ENCODE measurements at places on chromosomes 6 and 20. TPM values are rescaled to one million over a fixed set of nuclear protein-coding genes. Genes with fewer than 3 reads are reported as not detected.

- H3K4me1 ChIP-seq = no peaks in the 10 kb centered on the region
- H3K27ac ChIP-seq = no peak overlapping the region
- H3K36me3 ChIP-seq = peaks cover 21% of the 10 kb centered on the region
- DNase-seq = no peak
- no peak overlapping the region for H3K4me3 ChIP-seq
Measured at GRCh38 chr6:73121421-73121993, 103.8 kb downstream of the KHDC1L start.

The MUCL3 gene
- not detected for total RNA-seq

DNA sequence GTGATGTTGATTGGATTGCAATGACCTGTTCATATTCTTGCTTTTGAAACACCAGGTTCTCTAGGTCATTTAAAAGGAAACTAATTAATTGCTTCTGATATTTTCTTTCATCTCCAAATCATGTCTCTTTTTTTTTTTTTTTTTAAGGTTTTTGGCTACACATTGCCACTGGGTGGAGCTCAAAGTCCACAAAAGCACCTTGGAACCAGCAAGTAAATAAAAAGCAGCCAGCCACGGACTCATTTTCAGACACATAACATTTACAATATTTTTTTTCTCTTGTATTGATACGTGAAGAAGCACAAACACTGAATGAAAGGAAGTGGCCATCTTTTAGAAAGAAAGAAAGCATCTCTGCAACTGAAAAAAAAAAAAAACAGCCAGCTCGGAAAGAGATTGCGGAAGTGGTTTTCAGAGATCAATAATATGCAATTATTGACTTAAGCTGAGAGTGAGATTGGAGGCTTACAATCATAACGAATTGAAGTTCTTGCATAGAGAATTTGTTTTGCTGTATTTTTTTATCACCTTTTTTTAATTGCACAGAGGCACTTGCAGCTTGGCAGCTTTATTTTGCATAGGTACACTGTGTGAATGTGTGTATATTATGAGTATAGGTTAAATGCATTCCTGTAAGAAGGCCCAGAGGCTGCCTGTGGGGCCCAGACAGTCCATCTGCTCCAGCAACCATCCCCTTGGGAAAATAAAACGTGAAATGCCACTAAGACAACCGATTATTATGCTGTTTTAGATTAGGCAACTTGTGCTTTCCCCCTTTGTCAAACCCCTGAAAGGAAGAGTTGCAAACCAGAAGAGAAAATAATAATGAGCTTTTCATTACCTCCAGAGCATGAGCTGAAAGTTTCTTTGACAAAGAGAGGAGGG, 28.2 kb downstream of the CGA start:
- no peaks in the 10 kb centered on the region for H3K36me3 ChIP-seq
- no peaks in the 10 kb centered on the region for H3K4me1 ChIP-seq
- DNase-seq = peak; percentile 67
- H3K27ac ChIP-seq = no peak overlapping the region
- H3K4me3 ChIP-seq = no peak overlapping the region

The RBPJL gene
- not detected for total RNA-seq

The RIMS1 gene
- total RNA-seq = 0.92 TPM

DNA sequence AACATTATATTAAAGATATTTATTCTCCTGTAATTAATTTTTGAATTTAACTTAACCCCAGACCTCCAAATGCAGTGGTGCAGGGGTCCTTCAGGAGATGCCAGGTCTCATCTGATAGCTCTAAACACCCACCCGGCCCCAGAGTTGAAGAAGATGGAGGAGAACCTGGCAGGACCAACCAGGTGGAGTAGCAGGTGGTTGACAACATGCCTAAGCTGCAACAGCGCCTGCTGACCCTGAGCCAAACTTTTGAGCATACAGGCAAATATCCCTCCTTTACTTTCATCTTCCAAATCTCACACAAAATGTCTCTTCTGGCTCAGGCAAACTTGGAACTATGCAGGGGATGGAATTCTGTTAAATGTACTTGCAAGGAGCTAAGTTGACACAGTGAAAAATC, 145.3 kb upstream of the TCF21 start:
- no peaks in the 10 kb centered on the region for H3K36me3 ChIP-seq
- H3K4me3 ChIP-seq = no peak overlapping the region
- no peak for DNase-seq
- H3K27ac ChIP-seq = no peak overlapping the region

The PCSK2 gene
- total RNA-seq = 0.12 TPM

The RAB32 gene
- total RNA-seq = 9.8 TPM

GRCh38 chr6:143005816-143006215, 54.9 kb upstream of the AIG1 start:
- no peaks in the 10 kb centered on the region for H3K27me3 ChIP-seq
- no peak for DNase-seq
- no peaks in the 10 kb centered on the region for H3K36me3 ChIP-seq
- no peak overlapping the region for H3K27ac ChIP-seq
- no peak overlapping the region for H3K4me3 ChIP-seq

- H3K27me3 ChIP-seq = no peaks in the 10 kb centered on the region
- no peaks in the 10 kb centered on the region for H3K4me1 ChIP-seq
- no peaks in the 10 kb centered on the region for H3K36me3 ChIP-seq
- no peak overlapping the region for H3K27ac ChIP-seq
- no peak overlapping the region for H3K4me3 ChIP-seq
Measured at GRCh38 chr20:59657459-59658046, 53.2 kb downstream of the PHACTR3 start.

- no peak overlapping the region for H3K27ac ChIP-seq
- no peaks in the 10 kb centered on the region for H3K27me3 ChIP-seq
- H3K4me1 ChIP-seq = peaks cover 14% of the 10 kb centered on the region
Measured at GRCh38 chr6:3391902-3392458, 64.9 kb downstream of the SLC22A23 start.

GRCh38 chr20:18657575-18657974, 69.7 kb downstream of the DTD1 start:
- no peaks in the 10 kb centered on the region for H3K27me3 ChIP-seq
- H3K36me3 ChIP-seq = no peaks in the 10 kb centered on the region

DNA sequence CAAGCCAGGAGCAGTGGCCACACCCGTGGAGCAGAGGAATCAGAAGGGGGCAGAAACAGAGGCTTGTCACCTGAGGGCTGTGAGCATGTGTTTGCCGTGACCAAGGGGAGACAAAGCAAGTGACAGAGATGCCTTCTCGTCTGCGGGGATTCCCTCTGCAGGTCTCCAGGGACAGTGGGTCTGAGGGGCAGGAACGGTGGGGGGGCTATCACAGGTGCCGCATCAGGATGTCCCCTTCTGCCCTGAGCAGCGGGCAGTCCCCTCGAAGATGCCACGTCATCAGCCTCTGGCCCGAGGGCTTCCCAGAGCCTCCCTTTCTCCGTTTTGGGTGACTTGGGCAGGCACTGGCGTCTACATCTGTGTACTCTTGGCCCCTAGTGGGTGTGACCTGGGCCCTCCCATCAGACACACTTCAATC, 338.7 kb downstream of the PREX1 start:
- H3K36me3 ChIP-seq = no peaks in the 10 kb centered on the region
- DNase-seq = no peak
- no peaks in the 10 kb centered on the region for H3K27me3 ChIP-seq

- H3K4me1 ChIP-seq = no peaks in the 10 kb centered on the region
- no peaks in the 10 kb centered on the region for H3K27me3 ChIP-seq
- DNase-seq = no peak
- H3K4me3 ChIP-seq = no peak overlapping the region
Measured at GRCh38 chr6:133428295-133428694, 187.1 kb downstream of the EYA4 start.

DNA sequence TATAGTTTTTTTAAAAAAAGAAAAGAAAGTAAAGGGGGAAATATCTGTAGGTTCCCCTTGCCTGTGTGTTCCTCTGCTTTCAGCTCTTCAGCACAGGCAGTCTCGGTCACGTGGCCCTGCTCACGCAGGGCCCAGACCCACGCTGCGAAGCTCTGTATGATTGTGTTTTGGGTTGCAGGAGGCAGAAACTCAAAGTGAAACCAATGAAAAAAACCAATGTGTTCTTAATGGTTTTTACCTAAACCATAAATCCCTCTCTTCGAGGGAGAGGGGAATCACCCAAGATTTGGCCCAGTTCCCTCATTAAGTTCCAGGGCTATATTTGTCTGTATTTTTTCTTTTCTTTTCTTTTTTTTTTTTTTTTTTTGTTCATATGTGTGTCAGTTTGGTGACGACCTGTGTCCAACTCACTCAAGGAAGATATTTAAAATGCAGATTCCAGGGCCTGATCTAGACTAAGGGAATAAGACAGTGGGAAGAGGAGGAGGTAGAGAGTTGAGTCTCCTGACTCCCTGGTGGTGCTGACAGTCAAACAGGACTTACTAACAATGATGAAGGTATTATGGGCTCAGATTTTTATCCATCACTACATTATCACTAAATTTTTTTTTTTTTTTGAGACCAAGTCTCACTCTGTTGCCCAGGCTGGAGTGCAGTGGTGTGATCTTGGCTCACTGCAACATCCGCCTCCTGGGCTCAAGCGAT, 33.8 kb upstream of the RREB1 start:
- no peaks in the 10 kb centered on the region for H3K4me1 ChIP-seq
- H3K27ac ChIP-seq = no peak overlapping the region

- H3K4me1 ChIP-seq = no peaks in the 10 kb centered on the region
- H3K36me3 ChIP-seq = no peaks in the 10 kb centered on the region
- no peak overlapping the region for H3K4me3 ChIP-seq
- DNase-seq = peak; percentile 82
Measured at GRCh38 chr6:166775180-166775922, 148.3 kb upstream of the RPS6KA2 start.

DNA sequence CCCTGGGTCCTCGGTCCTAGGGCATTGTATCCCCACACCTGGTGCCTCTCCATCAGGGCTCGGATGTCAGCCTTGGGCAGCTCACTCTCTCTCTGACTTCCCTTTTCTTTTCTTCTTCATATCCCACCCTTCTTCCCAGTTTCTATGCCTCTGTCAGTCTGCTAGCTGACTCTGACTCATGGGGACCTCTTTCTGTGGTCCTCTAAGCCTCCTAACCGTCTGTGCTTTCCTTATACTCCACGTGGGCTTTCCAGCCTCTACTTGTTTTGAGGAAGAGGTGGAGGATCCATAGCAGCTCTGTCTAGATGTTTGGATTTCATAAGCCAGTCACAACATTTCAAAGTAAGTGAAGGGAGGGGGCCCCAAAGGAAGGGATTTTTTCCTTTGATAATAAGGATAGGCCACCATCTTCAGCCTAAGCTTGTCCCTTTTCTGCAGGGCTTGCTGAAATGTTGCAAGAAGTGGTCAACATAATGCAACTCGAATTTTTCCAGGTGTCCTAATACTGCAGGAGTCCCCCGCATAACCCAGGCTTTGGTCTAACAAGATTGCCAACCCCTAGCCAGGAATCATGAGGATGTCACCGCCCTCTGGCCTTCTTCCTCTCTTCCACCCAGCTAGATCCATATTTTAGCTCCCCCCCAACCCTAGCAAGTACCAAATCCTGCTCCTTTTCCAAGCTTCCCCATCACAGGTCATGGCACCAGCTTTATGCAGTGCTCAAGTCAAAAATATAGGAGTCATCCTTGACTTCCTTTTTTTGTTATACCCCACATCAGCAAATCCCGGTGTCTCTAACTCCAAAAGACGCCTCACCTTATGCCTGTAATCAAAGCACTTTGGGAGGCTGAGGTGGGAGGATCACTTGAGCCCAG, 8.7 kb upstream of the PLTP start:
- no peak overlapping the region for H3K4me3 ChIP-seq
- no peaks in the 10 kb centered on the region for H3K27me3 ChIP-seq
- no peak overlapping the region for H3K27ac ChIP-seq
- no peaks in the 10 kb centered on the region for H3K36me3 ChIP-seq
- H3K4me1 ChIP-seq = peaks cover 8% of the 10 kb centered on the region

- H3K27ac ChIP-seq = no peak overlapping the region
- peaks cover 11% of the 10 kb centered on the region for H3K4me1 ChIP-seq
- no peak overlapping the region for H3K4me3 ChIP-seq
- peaks cover 21% of the 10 kb centered on the region for H3K36me3 ChIP-seq
Measured at GRCh38 chr20:36238153-36238552, 1.9 kb downstream of the AAR2 start.

GRCh38 chr20:63137851-63138415, 78.0 kb downstream of the YTHDF1 start:
- H3K27me3 ChIP-seq = peaks cover 7% of the 10 kb centered on the region
- no peak overlapping the region for H3K27ac ChIP-seq
- DNase-seq = no peak
- no peaks in the 10 kb centered on the region for H3K36me3 ChIP-seq
- H3K4me1 ChIP-seq = no peaks in the 10 kb centered on the region

The MAN1A1 gene
- 34.8 TPM for total RNA-seq

- H3K36me3 ChIP-seq = no peaks in the 10 kb centered on the region
- H3K27ac ChIP-seq = no peak overlapping the region
- DNase-seq = peak; percentile 31
- H3K4me1 ChIP-seq = peaks cover 2% of the 10 kb centered on the region
- H3K27me3 ChIP-seq = no peaks in the 10 kb centered on the region
- H3K4me3 ChIP-seq = no peak overlapping the region
Measured at GRCh38 chr6:57305107-57305506, 12.3 kb upstream of the PRIM2 start.

The ATP6V1G2 gene
- 28.8 TPM for total RNA-seq

DNA sequence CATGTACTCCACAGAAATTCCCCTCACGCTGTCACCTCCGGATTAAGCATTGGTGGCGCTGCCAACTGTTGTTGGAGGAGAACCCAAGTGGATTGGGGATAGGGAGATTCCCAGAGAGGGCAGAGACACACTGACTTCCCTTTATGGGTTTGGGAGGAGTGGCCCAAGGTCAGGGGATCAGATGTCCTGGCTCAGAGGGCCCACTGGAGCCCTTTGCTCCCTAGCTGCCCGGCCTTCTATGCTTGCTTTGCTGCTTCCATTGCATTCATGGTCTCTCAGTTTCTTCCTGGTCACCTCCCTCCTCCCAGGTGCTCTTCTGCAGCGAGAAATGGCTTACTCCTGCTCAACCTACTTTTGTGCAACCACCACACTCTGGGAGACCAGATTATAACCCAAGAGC, 14.3 kb downstream of the CUL9 start:
- no peaks in the 10 kb centered on the region for H3K27me3 ChIP-seq
- peak overlapping the region; percentile 58 for H3K27ac ChIP-seq
- DNase-seq = no peak
- H3K4me1 ChIP-seq = no peaks in the 10 kb centered on the region
- no peak overlapping the region for H3K4me3 ChIP-seq

GRCh38 chr6:147527197-147527596, 18.7 kb downstream of the SAMD5 start:
- no peaks in the 10 kb centered on the region for H3K36me3 ChIP-seq
- H3K27me3 ChIP-seq = no peaks in the 10 kb centered on the region
- H3K27ac ChIP-seq = no peak overlapping the region
- no peaks in the 10 kb centered on the region for H3K4me1 ChIP-seq

The HLA-DMA gene
- total RNA-seq = 1.8 TPM

GRCh38 chr20:40668449-40669228, 20.4 kb downstream of the MAFB start:
- no peak overlapping the region for H3K27ac ChIP-seq
- no peak overlapping the region for H3K4me3 ChIP-seq
- no peaks in the 10 kb centered on the region for H3K36me3 ChIP-seq
